ENCODE measurements at places on chromosomes 7 and 10.

DNA sequence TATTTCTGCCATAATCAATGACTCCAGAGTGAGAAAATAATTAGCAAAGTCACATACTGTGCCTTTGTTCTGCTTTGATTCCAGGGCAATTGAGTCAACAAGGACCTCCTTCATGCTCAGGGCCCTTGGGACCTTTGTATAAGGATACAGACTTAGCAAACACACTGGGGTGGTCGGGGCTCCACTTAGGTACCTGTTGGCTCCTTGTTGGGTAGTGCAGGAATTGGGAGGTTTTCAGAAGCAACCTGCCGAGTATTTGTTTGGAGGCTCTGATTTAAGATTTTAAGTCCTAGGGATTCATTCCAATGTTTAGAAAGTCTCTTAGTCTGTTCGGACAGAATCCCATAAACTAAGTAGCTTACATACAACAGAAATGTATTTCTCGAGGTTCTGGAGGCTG, 3.0 kb downstream of the ADCK2 start:
- no peak for DNase-seq

GRCh38 chr7:82183634-82184033, 259.9 kb downstream of the CACNA2D1 start:
- no peak for DNase-seq

- DNase-seq = no peak
Measured at GRCh38 chr7:150520145-150520544, 5.5 kb downstream of the GIMAP7 start.

GRCh38 chr10:127552446-127552845, 3.3 kb downstream of the NPS start:
- DNase-seq = no peak

DNA sequence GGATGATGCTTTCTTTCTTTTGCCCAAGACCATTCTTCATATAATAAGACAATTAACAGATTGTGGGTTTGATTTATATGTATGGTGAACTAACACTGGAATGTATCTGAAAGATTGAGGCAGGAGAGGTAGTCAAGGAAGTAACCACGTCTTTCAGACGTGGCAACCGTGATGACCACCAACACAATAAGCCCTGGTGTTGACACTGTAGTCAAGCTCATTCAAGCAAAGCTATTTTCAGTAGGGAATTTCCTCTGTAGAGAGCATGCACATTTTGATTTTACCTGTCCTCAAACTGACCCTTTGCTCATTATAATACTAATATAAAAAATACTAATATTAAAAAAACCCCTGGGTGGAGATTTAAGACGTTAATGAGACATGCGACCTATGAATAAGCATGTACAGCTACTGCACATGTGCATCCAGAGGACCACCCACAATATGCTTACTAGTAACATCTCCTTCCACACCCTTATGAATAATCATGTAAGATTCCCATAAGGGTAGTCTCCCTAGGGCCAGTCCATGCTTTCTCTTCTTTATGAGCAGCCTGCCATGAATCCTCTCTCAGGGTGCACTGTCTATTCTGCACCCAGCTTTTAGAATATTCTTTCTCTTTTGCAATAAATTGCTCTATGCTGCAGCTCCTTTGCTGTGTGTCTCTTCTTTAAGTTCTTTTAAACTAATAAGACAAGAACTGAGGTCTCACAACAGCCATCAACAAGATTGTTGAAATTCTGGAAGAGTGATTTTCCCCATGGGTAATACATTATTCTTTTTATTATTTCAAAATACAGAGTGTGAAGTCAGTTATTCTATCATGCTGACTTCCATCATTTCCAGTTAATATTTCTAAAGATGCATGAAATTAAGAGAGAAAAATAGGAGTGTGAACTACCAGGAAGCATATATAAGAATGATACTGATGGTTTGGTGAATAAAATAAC, 151.3 kb upstream of the NPVF start:
- no peak for DNase-seq

GRCh38 chr10:72784551-72785351, 92.8 kb downstream of the MCU start:
- no peak for DNase-seq

DNA sequence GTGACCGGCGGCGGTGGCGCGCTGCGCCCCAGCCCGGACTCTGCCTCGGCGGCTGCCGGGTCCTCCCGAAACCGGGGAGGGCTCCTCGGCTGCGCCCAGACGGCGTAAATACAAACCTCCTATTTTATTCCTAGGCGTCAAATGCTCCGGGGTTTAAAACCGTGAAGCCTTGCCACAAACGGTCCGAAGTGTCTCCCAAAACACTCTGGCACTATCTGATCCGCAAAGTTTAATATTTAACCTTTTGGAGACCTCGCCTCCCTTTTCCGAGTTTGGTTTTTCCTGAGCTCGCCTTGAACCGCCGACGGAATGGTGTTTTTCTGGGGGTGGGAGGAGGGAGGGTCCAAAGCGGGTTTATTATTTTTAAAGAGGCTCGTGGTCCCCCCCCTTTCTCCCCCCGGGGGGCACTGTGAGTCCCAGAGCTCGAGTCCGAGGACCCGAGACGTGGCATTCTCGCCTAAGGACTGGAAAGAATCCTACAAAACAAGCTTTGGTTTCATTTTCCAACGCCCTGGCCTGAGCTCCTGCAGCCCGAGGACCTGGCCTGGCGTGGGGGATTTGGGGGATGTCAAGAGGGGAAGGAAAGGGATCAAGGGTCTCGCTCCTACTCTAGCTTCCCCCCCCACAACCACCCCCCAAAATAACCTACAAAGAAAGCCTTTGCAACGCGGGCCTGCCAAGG, 1.8 kb downstream of the TNRC18 start:
- no peak for DNase-seq

DNA sequence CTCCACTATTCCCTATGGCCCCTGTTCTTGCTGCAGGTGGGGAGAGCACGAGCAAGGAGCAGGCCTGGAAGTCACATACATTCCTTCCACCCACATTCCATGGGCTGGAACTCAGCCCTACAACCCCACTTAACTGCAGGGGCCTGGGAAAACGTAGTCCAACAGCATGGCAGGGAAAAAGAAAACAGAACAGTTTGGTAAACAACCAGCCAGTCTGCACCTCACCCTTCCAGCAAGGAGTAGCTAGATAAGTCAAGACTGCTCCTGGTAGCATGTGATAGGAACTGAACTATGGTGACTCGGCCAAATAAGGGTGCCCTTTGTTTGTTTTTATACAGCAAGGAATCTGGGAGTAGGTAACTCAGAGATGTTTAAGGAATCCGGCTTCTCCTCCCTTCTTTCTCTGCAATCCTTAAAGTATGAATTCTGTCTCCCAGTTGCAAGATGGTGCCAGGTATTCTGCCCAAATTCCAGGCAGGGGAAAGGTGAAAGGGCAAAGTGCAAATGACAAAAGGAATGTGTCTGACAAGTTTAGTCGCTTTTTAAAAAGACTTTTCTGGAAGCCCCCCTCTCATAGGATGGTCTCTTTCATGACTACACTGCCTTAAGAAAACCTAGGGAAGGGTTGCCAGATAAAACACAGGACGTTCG, 311.7 kb upstream of the NEBL start:
- DNase-seq = no peak

- no peak for DNase-seq
Measured at GRCh38 chr7:135390829-135391228, 119.1 kb downstream of the CNOT4 start.

DNA sequence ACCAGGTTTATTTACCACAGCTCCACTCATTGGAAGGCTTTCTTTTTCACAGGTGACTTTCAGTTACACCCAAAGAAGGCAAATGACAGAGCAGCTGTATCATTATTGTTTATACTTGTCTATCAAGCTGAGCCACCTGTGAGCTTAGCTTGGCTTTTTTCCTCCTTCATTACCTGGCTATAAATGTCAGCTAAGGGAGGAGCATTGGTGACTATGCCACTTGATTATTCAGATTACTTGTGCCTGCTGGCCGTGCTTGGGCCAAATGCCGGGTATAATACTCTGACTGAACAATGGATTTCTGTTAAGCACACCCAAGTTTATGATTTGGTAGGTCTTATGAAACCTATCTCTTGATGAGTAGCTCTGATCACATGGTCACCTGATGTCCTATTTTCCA, 9.9 kb upstream of the GNAT3 start:
- DNase-seq = no peak

GRCh38 chr10:128035557-128035973, 90.7 kb downstream of the MKI67 start:
- DNase-seq = no peak

GRCh38 chr10:103072276-103072675, 120.8 kb downstream of the NT5C2 start:
- no peak for DNase-seq

DNA sequence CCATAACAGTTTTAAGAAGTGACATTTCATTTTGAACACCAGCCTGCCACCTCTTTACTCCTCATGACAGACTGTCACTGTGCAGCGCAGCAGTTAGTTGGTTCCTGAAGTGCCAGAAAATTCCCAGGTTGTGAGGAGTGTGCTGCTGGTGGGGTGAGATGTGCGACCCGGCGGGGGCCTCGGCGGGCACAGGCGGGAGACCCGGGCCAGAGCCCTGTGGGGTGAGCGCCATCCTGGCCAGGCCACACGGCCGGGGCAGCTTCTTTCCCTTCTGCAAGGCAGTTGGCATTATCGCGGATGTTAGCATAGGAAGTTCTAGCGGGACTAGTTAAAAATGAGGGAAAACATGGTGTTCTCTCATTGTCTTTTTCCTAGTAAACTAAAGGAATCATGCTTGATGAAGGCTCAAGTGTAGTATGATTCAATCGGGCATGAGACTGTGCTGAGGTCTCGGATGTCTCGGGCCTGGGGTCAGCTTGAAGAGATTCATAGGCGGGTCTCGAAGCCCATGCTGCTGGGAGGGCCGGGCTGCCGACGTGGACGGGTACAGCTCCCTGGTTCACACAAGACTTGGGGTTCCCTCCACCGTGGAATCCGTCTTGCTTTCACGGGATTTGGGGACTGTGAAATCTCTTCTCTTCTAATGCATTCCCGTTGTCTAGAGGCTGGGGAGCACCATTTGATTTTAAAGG, 56.1 kb downstream of the MGMT start:
- DNase-seq = no peak

GRCh38 chr10:130038611-130039109, 72.0 kb downstream of the C10orf143 start:
- no peak for DNase-seq

DNA sequence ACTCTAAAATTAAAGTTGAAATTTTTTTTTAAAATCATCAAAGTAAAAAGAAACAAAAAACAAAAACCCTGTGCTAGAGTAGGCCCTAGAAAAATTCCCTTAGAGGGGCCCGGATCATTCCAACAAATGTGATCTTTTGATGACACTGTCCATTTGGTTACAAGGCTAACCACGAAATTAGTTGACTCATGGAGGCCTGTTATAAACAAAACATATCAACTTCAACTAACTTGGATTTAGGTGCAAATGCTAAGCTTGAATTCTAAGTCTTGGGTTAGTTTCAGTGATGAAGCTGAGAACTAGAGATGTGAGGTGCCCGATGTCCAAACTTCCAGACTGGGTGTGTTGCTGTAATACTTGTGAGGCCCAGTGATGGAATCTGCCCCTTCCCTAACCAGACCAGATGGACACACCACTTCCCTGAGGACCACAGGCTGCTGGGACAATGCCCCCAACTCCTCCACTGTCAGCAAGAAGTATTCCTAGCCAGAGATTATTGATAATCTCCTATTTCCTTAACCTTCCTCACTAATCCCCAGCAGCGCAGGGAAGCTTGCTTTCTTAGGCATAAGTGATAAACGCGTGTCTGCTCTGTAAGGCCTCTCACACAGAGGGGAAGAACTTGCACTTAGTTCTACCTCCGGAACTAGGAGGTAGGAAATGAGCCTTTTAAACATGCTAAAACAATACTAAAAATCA, 108.7 kb downstream of the RAPGEF5 start:
- DNase-seq = no peak

DNA sequence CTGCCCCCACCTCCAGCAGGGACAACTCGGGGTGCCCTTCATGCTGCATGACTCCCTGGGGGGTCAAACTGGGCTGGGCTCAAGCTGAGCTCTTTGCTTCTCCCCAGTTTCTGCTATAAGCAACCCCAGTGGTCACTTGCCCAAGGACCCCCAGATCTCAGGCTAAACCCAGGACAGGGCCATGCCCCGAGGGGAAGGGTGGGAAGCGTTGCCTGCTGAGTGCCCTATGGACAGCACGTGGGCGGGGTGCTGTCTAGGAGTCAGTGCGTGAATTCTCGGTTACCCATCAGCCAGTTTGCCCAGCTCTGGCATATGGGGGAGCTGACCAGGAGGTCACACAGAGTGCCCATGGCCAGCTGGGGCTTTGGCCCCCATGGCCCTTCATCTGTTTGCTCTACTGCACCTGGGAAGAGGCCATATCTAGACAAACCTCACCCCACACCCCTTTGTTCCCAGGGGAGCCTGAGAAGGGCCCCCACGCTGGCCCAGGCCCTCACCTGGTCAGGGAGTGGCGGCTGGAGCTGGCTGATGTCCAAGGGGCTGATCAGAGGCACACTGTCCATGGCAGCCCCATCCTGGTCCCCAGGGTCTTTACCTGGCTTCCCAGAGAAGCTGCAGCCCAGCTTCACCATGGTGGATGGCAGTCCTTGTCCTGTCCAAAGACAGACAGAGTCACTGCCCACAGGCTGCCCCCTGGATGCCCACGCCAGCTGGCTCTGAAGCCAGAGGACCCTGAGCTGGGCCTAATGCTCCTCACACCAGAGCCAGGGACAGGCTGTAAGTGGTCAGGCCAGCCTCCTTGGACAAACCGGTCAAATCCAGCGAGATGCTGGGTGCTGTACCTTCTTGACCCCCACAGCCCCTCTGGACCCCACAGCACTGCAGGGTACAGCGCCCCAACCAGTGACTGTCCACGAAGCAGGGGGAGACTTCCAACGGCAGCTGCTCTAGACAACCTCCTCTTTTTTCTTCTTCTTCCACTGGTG, 8.0 kb downstream of the CALY start:
- no peak for DNase-seq

GRCh38 chr7:122199171-122199570, 55.1 kb upstream of the AASS start:
- DNase-seq = no peak

DNA sequence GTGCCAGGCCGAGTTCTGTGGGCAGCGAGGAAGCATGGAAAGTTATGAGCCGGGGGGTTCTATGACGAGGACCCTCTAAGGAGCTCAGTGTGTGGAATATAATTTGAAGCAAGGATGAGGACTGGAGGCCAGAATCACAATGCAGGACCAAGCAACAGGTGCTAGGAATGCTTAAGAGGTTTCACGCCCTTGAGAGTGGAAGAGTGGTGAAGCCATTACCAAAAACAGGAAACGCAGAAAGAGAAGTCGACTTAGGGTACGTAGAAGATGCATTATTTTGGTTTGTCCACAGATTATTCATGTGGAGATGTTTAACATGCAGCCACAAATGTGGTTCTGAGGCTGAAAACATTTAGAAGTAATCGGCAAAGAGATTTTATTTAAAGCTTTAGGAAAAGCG, 78.7 kb downstream of the PIP4K2A start:
- no peak for DNase-seq

DNA sequence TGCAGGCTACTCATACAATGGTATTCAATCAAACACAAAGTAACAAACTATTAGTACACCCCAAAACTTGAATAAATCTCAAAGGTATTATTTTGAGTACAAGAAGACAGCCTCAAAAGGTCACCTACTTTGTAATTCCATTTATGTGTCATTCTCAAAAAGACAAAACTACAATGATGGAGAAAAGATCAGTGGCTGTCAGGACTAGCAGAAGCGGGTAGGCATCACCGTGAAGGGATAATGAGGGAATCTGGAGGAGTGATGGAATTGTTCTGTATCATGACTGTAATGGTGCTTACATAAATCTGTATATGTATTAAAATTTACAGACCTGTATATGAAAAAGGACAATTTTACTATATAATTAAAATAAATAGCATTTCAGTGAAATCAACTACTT, 37.0 kb downstream of the COG5 start:
- no peak for DNase-seq

Measured in esophagus squamous epithelium (tissue), 5 donors.